ENCODE measurements at places on chromosomes 3 and 15. TPM values are rescaled to one million over a fixed set of nuclear protein-coding genes. Genes with fewer than 3 reads are reported as not detected.

Gene CD200R1
- 0.08 TPM for polyA plus RNA-seq

GRCh38 chr3:188124184-188124583 lies 29.8 kb upstream of the LPP start:
- DNase-seq = no peak

Gene CHRFAM7A
- polyA plus RNA-seq = 6.6 TPM

- no peak for DNase-seq
Observed at GRCh38 chr3:38555926-38556325, 59.8 kb downstream of the EXOG start.

Gene GPR62
- polyA plus RNA-seq = 0.05 TPM

Gene SEMA3F
- 10.1 TPM for polyA plus RNA-seq

Gene PRSS50
- polyA plus RNA-seq = not detected

Gene CHDH
- 2.8 TPM for polyA plus RNA-seq

All from A549 (cell line).